ENCODE measurements at places on chromosomes 13 and 19.

DNA sequence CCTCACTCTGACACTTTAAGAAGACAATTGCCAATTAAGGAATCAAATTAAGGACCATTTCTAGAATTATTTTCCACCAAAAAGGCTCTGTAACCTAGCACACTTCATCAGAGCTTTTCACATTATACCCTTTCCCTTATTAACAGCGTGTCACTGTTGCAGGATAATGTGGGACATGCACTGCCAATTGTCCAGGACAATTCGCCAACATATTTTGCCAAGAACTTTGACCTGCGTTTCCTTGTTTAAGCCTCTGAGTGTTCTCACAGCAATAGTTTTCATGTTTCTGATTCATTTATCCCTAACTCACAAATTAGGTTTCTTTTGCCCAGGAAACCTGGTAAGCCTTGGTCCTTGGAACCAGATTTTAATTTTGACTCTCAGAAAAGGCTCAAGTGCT lies 13.3 kb downstream of the COL4A1 start:
- no peak for DNase-seq

DNA sequence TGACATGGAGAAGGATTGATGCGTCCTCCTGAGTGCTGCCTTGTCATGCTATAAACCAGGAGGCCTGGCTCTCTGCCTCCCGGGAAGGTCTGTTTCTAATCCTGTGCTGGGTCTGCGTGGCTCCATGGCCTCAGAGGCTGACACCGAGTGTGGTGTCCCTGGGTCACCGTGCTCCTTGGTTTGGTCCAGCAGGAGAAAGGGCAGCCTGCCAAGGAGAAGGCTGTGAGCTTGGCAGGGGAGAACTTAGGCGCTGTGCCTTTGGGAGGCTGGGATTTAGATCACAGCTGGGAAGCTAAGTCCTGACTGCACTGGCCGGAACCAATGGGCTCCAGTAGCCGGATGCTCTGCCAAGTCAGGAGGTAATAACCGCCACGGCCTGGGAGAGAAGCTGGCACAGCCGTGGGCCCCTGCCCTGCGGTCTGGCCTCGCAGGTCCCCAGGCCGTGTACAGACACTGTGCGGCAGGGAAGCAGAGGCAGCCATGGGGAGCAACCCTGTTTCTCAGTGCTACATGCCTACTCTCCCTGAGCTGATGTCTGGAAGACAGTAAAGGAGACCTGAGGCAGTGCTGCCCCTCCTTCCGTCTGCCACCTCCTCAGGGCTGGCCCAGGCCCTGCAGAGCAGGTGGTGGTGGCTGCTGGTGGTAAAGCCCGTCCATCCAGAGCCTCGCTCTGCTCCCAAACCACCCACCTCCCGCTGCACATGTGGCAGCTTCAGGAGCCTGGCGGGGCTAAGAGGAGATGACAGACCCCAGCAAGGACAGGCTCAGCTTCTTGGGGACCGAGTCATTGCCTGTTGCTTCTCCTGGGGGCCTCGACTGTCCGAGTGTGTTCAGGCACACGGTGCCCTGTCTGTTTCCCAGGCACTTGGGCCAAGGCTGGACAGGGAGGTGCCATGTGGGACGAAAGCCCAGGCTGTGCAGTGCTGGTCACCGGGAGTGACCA lies 44.9 kb downstream of the C13orf46 start:
- DNase-seq: peak; percentile 68

- DNase-seq: no peak
Measured at GRCh38 chr13:101911752-101912151, 459.3 kb downstream of the ITGBL1 start.

GRCh38 chr19:55643887-55644176 lies 383 bp downstream of the ZNF581 start:
- no peak for DNase-seq

DNA sequence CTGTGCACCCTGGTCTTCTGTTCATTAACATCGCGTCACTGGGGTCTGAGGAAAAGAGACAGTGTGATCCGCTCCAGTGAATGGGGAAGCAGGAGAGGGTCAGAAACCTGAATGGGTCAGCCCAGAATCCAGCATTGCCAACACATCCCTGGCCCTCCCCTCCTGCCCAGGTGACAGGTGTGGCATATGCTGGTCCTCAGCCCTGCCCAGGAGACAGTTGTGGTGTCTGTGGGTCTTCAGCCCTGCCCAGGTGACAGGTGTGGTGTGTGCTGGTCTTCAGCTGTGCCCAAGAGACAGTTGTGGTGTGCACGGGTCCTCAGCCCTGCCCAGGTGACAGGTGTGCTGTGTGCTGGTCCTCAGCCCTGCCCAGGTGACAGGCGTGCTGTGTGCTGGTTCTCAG lies 8.0 kb downstream of the TFDP1 start:
- no peak for DNase-seq

- DNase-seq: no peak
Measured at GRCh38 chr19:58511353-58512208, at the start of gene SLC27A5. TSS of gene SLC27A5 (minus strand) at chr19:58511992. CDS start at chr19:58511955, 37 bp downstream.

GRCh38 chr13:100673376-100673712 lies 1.3 kb downstream of the TMTC4 start:
- DNase-seq: no peak

GRCh38 chr13:108486096-108486495 lies 143.3 kb upstream of the MYO16 start:
- no peak for DNase-seq

GRCh38 chr19:18353378-18354005 lies 13.1 kb downstream of the PGPEP1 start:
- DNase-seq: no peak

DNA sequence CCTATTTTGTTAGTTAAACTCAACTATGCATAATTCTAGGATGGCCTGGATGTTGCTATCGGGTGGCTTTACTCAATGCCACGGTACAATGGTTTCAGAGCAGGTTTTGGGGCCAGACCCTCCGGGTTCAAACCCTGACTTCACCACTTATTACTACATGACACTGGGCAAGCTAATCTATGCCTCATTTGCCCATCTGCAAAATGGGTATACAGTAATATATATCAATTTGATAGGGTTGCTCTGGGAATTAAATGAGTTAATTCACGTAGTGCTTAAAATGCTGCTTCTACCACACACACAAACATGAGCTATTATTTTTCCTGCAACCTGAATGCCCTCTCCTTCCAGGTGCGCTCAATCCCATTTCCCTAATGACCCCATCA lies 839 bp downstream of the ESD start:
- DNase-seq: no peak

GRCh38 chr19:10653482-10653731 lies 739 bp upstream of the ILF3 start:
- DNase-seq: no peak

DNA sequence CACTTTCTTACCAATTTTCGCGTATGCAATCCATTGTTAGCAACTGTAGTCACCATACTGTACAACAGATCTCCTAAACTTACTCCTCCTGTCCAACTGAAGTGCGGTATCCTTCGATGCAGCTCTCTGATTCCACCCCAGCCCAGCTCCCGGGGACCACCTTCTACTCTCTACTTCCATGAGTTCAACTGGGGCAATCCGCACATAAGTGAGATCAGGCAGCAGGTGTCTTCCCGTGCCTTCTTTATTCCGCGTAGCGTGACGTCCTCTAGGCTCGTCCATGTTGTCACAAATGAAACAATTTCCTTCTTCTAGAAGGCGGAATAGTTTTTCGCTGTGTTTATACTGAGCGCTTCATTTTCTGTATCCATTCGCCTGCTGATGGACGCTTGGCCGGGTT lies 8.4 kb downstream of the LILRB1 start:
- DNase-seq: no peak

DNA sequence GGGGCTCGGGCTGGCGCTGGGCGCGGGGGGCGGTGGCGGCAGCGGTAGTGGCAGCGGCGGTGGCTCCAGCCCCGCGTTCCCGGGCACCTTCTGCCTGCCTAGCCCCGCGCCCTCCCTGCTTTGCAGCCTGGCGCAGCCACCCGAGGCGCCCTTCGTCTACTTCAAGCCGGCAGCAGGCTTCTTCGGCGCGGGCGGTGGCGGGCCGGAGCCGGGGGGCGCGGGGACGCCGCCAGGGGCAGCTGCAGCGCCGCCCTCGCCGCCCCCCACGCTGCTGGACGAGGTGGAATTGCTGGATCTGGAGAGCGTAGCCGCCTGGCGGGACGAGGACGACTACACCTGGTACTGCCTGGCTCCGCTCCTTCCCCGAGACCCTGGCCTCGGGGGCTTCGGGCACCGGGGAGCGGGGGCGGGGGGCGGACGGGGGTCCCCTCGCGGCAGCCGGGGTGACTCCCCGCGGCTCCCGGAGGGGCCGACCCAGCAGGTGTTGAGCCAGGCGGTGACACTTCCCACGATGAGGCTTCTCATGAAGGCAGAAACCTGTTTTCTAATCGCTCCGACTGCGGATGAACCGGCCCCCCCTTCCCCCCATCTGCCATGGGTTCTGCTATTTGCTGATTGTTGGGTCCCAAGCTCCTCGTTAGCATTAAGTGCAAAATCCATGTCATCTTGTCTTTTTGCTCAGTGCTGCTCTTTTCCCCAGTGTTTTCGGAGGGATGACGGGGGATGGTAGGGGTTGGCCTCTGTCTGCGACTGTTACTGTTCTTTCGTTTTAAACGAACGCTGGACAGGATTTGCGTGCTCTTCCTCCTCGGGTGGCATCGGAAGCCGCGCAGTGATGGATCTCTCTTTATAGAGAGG lies 943 bp downstream of the SLAIN1 start:
- peak; percentile 34 for DNase-seq

GRCh38 chr13:107974409-107974808 lies 240.9 kb downstream of the LIG4 start:
- no peak for DNase-seq

DNA sequence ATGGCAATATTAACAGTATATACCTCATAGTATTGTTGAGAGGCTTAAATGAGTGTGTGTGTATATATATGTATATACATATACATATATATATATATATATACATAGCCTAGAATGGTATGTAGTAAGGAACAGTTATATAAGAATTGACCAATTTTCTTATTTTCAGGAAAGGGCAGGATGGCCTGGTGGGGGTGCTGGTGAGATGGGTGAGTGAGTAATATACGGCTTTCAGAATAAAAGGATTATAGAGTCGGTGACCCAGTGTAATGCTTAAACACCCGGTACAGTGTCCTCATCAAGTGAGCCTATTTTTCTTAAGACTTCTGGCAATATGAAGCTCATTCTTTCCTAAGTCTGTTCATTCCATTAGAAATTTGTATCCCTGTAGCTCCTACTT lies 11.7 kb upstream of the FAM216B start:
- no peak for DNase-seq

GRCh38 chr19:29612121-29612520 lies 6.0 kb downstream of the POP4 start:
- DNase-seq: no peak

DNA sequence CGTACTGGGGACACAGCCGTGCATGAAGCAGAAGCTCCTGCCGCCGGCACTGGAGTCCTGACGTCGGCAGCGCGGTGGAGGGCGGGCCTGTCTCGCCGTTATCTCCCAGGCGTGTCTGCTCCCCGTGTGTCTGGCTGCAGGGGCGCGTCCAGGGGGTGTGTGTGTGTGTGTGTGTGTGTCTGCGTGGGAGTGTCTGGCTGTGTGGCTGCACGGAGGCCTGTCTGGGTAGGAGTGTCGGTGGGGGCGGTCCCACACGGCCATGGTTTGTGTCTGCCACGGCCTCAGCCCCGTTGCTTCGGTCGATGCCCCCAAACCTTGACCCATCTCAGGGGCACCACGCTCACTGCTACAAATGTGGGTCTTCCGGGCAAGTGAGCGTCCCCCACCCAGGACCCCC lies 18.3 kb downstream of the ARID3A start:
- no peak for DNase-seq

GRCh38 chr13:75494491-75494890 lies 12.5 kb upstream of the TBC1D4 start:
- DNase-seq: no peak

- DNase-seq: no peak
Measured at GRCh38 chr19:3186160-3186688, 494 bp downstream of the NCLN start.

- DNase-seq: no peak
Measured at GRCh38 chr13:112756081-112756480, 66.2 kb downstream of the ATP11A start.

DNA sequence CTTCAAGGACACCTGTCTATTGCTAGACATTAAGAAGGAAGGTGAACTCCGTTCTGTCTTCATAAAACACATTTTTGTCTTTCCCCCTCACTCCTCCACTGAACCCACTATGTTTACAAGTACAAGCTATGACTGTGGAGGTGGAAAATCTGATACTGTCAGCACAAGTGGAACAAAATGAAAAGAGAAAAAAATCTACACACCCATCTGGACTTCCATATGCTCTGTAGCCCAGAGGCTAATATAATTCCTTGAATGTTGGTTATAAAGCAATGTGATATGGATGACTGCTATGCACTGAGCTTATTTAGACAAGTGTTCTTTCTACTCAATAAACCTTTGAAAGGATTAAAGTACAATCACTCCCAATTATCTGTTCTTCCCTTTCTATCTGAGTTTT lies 713.5 kb downstream of the DIAPH3 start:
- DNase-seq: no peak

- no peak for DNase-seq
Measured at GRCh38 chr13:36582977-36583376, 90.8 kb upstream of the SERTM1 start.

- no peak for DNase-seq
Measured at GRCh38 chr13:54980651-54981050, 1952.0 kb downstream of the OLFM4 start.

GRCh38 chr19:40231544-40232424 lies 5.3 kb upstream of the CCNP start:
- DNase-seq: no peak

DNA sequence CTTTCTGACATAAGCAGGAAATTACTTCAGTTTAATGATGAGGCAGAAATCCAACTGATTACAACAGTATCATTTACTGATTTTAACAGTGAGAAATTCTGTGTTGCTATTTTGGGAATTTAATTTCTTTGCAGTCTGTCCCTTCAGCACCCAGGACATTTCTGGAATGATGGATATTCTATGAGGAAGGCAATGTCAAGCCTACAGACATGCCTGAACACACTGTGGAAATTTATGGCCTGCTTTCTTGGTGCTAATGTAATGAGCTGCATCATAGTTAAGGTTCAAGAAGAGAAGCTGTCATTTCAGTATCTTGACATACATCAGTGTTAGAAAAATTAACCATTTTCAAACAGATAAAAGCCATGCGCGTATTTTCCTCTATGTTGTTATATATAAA lies 87.7 kb downstream of the SLITRK1 start:
- DNase-seq: no peak

- no peak for DNase-seq
Measured at GRCh38 chr19:19458110-19458816, 52.8 kb downstream of the GATAD2A start.

DNA sequence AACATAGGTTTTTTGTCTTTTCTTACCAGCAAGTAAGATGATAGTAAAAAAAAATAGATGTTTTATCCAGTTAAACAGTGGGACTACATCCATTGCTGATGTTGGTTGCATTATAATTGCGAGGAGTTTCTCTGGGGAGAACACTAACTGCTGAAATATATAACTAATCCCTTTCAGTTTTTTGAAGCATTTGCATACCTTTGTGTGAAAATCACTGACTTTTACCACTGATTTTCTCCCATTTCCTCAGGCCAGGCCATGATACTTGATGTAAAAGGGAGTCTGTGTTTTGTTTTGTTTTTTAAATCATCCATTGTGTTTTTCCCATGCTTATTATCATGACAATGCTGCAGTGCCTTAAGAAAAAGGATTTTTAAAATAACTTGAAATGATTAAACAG lies 699.5 kb downstream of the PCDH9 start:
- no peak for DNase-seq

Measured in frontal cortex (tissue), 4 donors.